ENCODE measurements at places on chromosomes 16 and 17. TPM values are rescaled to one million over a fixed set of nuclear protein-coding genes. Genes with fewer than 3 reads are reported as not detected.

The TBC1D3H gene
- polyA plus RNA-seq: not detected

The CCL16 gene
- polyA plus RNA-seq: not detected

The GRAP gene
- polyA plus RNA-seq: 0.02 TPM

The RAB26 gene
- polyA plus RNA-seq: 19.5 TPM

DNA sequence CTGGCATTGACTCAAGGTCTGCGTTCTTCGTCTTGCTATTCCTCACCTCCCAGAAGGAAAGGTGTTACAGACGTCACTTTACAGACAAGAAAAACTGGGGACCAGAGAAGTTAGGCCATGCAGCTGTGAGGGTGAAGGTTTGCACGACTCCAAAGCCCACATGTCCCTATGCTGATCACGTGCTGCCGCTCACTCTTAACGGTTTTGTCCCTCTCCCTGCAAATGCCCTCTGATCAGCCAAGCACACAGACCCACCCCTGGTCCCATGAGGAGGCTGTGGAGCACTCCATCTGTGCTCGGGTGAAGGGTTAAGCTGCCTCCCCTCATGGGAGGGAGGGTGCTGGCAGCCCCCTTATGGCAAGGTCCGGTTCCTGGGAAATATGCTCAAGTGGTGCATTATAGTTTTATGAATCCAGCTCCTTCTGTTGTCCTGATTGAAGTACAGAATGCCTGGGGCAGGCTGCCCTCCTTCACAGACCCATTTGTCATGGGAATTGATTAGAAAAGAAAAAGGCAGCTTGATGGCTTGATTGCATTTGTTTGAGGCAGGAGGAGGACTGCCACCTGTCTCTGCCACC, 18.8 kb downstream of the CCDC182 start:
- no peak overlapping the region for H3K27ac ChIP-seq
- no peak for DNase-seq
- H3K4me3 ChIP-seq: no peak overlapping the region
- no peaks in the 10 kb centered on the region for H3K36me3 ChIP-seq
- peaks cover 11% of the 10 kb centered on the region for H3K27me3 ChIP-seq

DNA sequence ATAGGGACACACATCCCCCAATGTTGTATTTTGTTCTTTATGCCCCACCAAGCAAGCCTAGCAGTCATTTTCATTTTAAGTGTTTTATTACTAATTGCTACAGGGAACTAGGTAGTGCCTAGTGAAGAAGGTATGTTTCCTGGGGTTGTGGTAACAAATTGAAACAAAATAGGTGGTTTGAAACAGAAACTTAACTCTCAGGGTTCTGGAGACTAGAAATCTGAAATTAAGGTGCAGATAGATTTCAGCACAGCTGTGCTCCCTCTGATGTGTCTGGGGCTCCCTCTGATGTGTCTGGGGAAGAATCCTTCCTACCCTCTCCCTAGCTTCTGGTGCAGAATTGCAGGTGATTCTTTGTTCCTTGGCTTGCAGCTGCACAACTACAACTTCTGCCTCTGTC, 390.1 kb downstream of the ZFHX3 start:
- no peak overlapping the region for H3K4me3 ChIP-seq
- no peaks in the 10 kb centered on the region for H3K27me3 ChIP-seq
- H3K36me3 ChIP-seq: no peaks in the 10 kb centered on the region
- no peak overlapping the region for H3K27ac ChIP-seq
- no peaks in the 10 kb centered on the region for H3K4me1 ChIP-seq

DNA sequence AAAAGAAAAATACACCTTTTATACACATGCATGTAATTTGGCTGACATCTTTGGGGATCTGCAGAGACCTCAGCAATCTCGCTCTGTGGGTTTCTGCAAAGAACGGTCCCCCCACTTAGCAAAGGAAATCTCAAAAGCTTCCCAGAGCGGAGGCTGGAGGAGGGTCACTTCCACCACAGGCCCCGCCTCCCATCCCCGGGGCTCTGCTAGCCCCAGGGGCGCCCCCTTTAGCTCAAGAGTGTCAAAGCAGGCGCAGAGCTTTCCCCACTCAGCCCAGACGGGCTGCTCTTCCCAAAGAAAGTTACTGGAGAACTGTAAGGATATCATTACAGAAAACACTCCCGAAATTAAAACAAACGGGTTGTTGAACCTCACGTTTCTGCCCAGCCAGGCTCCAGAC, 11.4 kb downstream of the SLC13A5 start:
- H3K27ac ChIP-seq: no peak overlapping the region
- H3K4me1 ChIP-seq: no peaks in the 10 kb centered on the region
- no peaks in the 10 kb centered on the region for H3K36me3 ChIP-seq
- peak; percentile 73 for DNase-seq
- H3K4me3 ChIP-seq: no peak overlapping the region

GRCh38 chr17:16342979-16343378, 10.3 kb downstream of the CENPV start:
- H3K36me3 ChIP-seq: peaks cover 36% of the 10 kb centered on the region
- H3K4me3 ChIP-seq: no peak overlapping the region
- no peaks in the 10 kb centered on the region for H3K27me3 ChIP-seq
- H3K27ac ChIP-seq: no peak overlapping the region
- DNase-seq: no peak

DNA sequence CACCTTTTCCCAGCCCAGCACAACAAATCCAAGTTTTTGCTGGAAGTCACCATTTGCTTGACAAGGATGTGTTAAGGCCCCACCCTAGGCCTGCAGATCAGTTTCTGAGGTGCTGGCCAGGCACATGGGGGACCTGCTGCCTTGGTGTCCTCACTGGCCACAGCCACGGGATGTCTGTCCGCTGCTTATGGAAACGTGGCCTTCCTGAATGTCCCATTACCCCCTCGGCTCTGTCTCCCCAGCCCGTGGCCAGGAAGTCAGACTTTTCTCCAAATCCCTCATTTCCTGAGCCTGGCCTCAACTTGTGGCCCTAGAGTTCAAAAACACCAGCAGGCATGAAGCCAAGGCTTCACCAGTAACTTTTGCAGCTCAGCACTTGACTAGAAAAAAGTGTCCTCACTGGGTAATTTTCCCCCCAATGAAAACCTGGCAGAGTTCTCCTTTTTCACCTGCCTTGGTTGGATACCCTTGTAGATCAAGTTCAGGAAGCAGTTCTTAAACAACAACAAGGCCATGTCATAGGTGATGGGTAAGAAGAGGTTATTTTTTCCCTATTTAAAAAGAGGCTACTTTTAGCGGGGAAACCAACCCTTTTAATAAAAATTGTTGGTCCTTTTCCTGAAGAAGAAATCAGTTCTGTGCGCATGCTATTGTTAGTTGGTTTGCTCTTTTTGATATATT, 80.8 kb downstream of the SOCS1 start:
- H3K36me3 ChIP-seq: no peaks in the 10 kb centered on the region
- H3K27ac ChIP-seq: no peak overlapping the region
- H3K27me3 ChIP-seq: no peaks in the 10 kb centered on the region

DNA sequence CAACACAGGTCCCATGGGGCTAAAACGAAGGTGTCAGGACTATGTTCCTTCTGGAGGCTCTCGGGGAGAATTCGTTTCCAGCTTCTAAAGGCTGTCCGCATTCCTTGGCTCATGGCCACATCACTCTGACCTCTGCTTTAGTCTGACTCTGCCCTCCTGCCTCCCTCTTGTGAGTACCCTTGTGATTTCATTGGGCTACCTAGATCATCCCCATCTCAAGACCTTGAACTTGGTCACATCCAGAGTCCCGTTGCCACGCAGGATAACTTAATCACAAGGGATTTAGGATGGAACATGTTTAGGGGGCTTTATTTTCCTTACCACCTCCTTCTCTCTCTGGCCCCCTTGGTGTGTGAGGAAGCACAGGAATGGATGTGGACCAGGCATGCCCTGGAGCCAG, 160.9 kb upstream of the PLCG2 start:
- no peaks in the 10 kb centered on the region for H3K27me3 ChIP-seq
- no peak for DNase-seq
- H3K4me1 ChIP-seq: peaks cover 13% of the 10 kb centered on the region
- H3K27ac ChIP-seq: no peak overlapping the region
- H3K36me3 ChIP-seq: no peaks in the 10 kb centered on the region

- no peak for DNase-seq
- H3K27me3 ChIP-seq: no peaks in the 10 kb centered on the region
- no peak overlapping the region for H3K4me3 ChIP-seq
- peaks cover 10% of the 10 kb centered on the region for H3K36me3 ChIP-seq
- no peaks in the 10 kb centered on the region for H3K4me1 ChIP-seq
These were observed 67.0 kb downstream of the MPRIP start for GRCh38 chr17:17109256-17109655.

DNA sequence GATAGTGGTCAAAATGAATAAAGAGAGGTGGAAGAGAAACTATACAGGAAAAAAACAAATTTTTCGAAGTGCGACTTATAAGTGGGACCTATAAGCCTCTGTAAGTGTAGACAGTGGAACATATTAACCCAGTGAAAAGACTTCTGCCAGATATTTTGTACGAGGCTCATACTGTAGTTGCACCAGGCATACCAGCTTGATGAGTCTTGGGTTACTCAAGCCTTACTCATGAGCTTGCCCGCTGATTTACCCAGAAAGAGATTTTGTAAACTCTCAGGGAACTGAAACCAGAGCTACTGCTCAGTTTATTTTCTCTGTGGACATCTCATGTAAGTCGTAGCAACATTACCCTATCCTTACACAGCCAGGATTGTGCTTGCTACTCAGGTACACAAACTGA, 708.0 kb upstream of the SOX9 start:
- no peak for DNase-seq
- peak overlapping the region; percentile 88 for H3K27ac ChIP-seq
- no peak overlapping the region for H3K4me3 ChIP-seq
- no peaks in the 10 kb centered on the region for H3K27me3 ChIP-seq

All from SK-N-SH (cell line).